ENCODE measurements at places on chromosomes 7 and 10.

DNA sequence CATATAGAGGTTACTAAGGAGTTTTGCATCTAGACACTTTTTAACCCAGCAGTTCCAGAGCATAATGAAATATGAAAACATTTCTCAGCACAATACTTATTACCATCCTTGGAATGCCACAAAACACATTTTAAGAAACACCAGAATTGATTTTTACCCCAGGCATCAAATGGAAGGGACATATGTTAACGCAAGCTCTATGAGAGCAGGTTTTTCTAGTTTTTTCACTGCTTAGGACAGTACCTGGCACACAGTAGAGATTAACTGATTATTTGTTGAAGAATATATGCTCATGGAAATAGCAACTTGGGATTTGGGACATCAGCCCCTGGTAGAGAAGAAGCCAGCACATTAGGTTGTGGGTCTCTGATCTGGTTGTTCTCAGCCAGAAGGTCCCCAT, 67.0 kb upstream of the ARID5B start:
- DNase-seq, result no peak

- no peak for DNase-seq
These were observed 390.7 kb downstream of the ARL4A start for GRCh38 chr7:13078105-13078504.

DNA sequence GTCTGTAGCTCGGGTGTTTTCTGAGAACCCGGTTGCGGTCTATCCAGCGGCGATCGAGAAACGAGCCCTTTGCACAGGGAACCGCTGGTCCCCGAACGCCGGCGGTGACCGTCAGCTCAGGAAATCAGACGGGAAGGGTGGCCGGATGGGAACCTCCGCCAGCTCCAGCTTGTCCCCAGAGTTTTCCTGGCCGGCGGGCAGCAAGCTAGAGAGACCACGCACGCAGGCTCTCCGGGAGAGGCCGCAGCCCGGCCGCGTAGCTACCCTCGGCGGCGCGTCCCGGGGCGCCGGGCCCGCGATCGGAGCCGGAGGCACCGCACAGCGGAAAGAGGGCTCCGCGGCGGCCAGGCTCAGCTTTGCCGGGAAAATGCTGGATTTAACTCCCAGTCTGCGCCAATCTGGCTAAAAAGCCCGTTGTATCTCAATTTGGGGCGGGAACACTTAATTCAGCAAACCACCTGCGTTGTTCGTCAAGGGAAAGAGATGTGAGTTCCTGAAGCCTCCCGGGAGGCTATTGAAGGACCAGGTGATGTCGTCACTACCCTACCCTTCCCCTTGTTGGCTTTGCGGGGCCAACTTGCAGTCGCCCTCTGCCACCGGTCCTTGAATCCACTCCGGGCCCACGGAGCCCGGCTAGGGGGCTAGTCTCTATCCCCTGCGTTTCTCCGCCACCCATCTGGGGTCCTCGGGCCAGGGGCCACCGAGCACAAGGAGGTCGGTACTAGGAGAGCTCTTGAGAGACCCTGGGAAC, 859 bp upstream of the CH25H start:
- DNase-seq, result peak; percentile 14

DNA sequence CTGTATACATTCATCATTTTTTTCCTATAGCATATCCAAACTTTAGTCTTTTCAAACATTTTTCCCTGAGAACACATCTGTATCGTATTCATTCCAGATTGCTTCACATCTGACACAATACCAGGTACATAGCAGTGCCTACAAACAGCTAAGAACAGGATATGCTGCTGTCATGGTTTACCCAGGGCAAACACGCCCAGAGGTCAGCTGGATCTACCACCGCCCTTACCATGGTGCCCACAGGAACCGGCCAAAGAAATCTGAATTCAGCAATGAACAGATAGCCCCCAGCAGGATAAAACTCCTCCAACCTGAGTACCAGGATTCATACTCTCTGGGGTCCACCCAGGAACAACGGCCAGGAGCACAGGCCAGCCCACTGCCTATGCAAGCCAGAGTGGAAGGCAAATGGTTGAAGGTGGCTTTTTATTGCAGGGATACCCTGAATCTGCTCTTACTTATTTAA, 43.0 kb downstream of the TNS3 start:
- no peak for DNase-seq

DNA sequence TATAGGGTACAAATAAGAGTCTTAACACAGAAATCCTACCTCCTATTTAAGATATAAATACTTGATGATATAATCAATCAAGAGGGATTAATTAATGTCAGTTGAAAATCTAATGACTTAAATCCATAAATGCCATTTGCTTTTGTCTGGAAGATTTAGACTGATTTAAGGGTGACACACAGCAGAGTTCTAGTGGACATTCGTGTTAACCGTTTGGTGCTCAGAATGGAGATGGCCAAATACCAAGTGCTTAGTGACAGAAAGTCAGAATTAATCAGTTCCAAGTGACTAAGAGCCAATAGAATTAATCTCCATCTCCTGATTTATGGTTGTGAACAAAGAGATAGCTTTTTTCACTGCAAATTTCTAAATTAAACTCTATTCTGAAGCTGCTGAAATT, 36.2 kb downstream of the NAMPT start:
- no peak for DNase-seq

Measured in HTR-8/SVneo (cell line).